ENCODE measurements at places on chromosomes 3 and 15. TPM values are rescaled to one million over a fixed set of nuclear protein-coding genes. Genes with fewer than 3 reads are reported as not detected.

GRCh38 chr3:67655364-67656121 is 1.1 kb upstream of the SUCLG2 start:
- DNase-seq: no peak

The HGD gene
- not detected for total RNA-seq

- peak; percentile 83 for DNase-seq
Measured at GRCh38 chr15:79184465-79184892, 93.9 kb upstream of the RASGRF1 start.

DNA sequence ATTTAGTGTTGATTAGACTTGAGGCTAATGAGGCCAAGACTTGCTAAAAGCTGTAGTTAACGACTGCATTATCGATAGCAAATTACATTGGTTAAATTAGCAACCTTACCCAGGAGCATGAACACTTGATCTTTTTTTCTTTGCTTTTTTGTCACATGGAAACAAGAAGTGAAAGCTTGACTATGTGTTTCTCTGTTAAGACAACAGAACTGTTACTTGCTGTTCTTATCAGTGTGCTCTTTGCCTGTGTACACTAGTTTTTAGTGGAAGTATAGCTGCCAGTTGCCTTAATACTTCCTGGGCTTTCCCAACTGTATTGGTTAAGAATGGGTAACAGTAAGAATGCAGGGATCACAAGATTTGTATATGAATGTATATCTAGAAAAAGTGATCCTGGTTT is 625.5 kb downstream of the NAALADL2 start:
- no peak for DNase-seq

DNA sequence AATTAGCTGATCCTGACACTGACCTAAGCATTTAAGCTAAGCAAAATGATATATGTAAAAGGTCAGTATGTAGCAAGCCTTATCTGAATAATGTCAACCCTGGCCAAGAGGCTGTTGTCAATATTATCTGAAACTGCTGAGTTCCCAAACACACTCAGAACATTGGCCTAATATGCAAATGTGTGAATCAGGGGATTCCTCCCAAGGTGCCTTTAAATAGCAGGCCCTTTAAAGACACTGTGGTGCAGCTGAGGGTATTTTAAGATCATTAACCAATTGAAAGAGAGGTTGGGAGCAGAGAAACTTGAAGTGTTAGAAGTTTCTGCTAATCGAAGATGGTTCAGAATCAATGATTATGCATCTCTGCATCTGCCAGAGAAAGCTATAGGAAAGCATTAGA is 207.0 kb downstream of the NTRK3 start:
- no peak for DNase-seq

DNA sequence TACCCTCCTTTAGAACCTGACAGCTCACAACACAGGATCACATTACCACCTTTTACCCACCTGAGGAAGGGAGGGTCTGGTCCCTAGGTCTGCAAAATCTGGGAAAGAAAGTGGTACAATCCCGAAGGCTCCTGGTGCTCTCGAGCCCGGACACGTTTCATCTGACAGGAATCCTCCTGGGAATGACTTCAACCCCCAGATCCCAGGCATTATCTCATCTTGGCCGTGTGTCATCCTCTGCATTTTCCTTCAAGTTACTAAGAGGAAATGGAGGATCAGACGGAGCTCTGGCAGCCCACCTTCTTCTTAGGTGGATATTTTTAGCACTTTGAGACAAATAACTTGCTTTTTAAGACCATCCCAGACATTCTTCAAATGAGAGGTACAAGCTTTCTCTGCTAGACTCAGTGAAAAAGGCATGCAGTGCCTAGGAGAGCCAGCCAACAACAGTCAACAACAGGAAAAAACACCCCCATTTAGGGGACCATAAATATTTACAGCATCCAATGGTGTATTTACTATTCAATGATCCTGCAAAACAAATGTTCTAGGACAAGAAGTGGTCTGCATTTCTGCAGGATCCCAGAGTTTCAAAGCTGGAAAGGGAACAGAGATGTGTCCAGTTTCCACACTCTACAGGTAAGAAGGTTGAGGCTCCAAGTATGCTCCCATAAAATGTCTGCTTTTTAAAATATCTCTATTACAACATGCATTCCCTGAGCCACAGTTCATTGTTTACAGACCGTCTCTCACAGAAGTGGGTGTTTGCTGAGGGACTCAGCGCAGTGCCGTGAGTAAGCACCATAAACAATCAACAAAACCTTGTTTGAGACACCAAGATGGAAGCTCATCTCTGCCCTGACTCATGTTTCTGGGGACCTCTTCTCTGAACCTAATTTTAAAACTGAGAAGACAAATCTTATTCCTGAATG is 38.3 kb upstream of the ARHGEF3 start:
- no peak for DNase-seq

DNA sequence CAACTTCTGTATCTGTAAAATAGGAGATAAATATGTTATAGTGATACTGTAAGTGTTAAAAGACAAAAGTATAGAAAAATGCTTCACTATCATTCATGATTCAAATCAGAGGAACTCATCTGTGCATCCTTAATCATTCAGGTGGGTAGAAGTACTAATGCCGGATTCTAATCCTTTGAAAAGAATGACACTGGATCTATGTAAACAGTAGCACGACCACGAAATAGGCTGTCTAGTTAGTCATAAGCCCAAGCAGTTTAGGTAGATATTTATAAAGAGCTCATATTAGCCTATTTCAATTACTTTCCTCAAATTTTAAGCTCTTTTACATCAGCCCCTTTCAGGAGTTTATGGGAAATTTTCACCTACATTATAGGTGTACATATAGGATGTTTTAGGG is 437.9 kb downstream of the SOX2 start:
- DNase-seq: no peak

DNA sequence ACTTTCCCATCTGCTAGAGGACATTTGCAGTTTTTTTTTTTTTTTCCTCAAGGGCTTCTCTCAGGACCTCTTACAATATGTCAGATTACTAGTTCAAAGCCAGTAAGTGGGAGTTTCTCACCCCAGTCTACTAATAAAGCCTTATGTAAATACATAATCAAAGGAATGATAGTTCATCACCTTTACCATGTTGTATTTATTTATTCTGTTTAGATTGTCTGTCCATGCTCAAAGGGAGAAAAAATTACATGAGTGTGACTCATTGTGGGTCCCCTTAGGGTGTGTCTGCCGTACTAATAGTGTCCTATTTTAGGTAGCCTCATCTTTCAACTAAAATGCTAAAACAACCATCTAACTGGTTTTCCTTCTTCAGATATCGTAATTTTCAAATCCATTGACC is 917.6 kb downstream of the EPHA3 start:
- DNase-seq: no peak

- DNase-seq: no peak
Measured at GRCh38 chr3:100868096-100868495, 125.1 kb downstream of the ABI3BP start.

DNA sequence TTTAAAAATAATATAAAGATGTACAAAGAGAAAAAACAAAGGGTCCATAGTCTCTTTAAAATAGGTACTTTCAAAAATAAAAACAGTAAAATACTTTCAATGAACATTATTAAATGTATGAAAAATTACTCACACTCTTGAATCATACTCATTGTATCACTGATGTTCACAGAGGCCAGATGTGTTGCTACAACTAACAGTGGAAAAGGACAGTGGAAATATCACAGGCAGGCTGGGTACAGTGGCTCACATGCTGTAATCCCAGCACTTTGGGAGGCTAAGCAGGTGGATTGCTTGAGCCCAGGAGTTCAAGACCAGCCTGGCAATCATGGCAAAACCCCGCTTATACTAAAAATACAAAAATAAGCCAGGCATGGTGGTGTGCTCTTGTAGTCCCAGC is 26.8 kb downstream of the NPHP3 start:
- no peak for DNase-seq

- peak; percentile 87 for DNase-seq
Measured at GRCh38 chr3:117045143-117045542, 335.6 kb downstream of the TUSC7 start.
